ENCODE measurements at places on chromosomes 12 and 14.

DNA sequence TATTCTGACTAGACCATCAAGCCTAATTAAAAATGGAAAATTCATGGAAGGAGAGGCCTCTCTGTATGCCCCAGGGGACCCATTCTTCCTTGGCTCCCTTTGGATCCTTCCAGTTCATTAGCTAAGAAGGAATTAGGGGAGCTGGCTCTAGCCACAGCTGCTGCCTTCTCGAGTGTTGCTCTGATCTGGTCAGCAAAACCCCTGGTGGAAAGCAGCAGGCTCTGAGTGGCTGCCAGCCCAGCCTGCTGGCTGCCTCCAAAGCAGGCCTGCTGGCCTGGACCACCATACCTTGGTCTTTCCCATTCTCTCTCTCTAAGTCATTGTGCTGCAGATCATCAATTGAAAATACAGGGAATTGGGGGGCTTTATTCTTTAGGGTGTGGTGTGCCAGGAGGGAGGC is 29.0 kb upstream of the AKAP6 start:
- no peak for DNase-seq

GRCh38 chr12:14803830-14804160 is 325 bp downstream of the C12orf60 start:
- DNase-seq, result no peak

- no peak for DNase-seq
Observed at GRCh38 chr14:49310298-49310697, 275.9 kb downstream of the RPS29 start.

GRCh38 chr12:89243771-89244170 is 108.5 kb downstream of the DUSP6 start:
- DNase-seq, result no peak

- no peak for DNase-seq
Observed at GRCh38 chr12:121769831-121770301, 23.6 kb downstream of the RHOF start.

GRCh38 chr14:35403603-35404448 is 723 bp downstream of the NFKBIA start:
- peak; percentile 86 for DNase-seq

- DNase-seq, result peak; percentile 21
Observed at GRCh38 chr12:94795520-94795919, 145.2 kb upstream of the TMCC3 start.

DNA sequence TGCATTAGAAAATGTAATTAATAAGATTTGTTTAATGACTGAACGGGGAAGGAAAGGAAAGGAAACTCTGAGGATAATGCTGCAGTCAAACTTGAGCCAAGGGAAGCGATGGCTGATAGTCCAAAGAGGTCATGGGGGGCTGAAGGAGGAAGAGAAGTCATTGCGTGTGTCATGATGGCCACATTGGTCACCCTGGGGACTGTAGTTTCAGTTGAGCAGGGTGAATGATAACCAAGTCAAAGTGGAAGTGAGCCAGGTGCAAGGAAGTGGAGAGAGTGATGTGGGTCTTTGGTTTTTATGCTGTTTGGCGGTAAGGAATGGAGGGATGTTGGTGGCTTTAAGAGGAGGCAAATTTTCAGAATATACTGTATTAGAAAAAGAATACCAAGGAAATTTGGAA is 21.6 kb downstream of the C12orf75 start:
- no peak for DNase-seq

GRCh38 chr14:84927096-84927827 is 602.7 kb upstream of the FLRT2 start:
- DNase-seq, result no peak

- no peak for DNase-seq
Observed at GRCh38 chr14:88179716-88180115, 143.4 kb downstream of the KCNK10 start.

GRCh38 chr14:25053585-25053984 is 3.6 kb upstream of the STXBP6 start:
- no peak for DNase-seq

- peak; percentile 92 for DNase-seq
Observed at GRCh38 chr12:13205809-13206559, 9.5 kb downstream of the EMP1 start.

- no peak for DNase-seq
Observed at GRCh38 chr12:22598141-22598762, 26.7 kb upstream of the ETNK1 start.

GRCh38 chr12:268483-268840 is 5.8 kb upstream of the SLC6A13 start:
- no peak for DNase-seq

GRCh38 chr12:121796855-121797751 is 3.6 kb upstream of the RHOF start:
- DNase-seq, result peak; percentile 76

DNA sequence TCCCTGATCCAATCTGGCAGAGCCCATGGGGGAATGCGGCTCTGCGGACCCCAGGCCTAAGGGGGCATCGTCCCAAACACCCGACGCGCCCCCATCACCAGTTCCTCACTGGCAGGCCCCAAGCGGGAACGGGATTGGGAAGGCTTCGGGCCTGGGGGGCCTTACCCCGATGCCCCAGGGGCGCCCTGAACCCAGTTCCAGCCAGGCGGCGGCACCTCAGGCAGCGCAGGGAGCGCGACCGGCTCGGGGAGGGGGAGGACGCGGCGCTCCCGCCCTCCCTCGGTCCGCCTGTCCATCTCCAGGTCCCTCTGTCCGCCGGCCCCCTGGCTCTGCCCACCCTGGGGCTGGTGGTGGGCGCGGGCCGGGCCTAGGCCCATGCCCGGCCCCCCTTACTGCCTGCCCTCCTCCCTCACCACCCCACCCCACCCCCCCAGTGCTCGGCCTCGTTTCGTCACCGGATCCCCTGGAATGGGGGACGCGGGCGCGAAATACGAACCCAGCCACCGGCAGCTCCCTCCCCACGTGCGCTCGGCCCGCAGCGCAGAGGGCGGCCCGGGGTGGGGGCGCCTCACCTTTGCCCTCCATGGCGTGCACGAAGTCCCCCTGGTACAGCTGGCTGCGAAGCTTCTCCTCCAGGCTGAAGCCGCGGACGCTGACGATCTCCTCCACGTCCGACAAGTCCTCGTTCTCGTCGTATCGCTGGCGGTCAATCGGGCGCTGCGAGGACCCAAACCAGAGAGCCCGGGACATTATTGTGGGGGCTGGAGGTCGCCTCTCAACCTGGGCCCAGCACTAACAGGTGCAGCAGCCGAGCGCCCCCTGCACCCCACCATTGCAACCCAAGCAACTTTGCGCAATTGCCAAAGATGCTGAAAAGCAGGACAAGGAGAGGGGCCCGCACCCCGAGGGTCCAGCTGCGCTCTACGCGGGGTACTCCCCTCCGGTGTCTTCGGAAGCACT is 2.3 kb downstream of the KDM2B start:
- no peak for DNase-seq

- DNase-seq, result no peak
Observed at GRCh38 chr12:60194678-60195077, 598.8 kb downstream of the SLC16A7 start.

GRCh38 chr14:57066887-57067513 is 201.7 kb downstream of the EXOC5 start:
- DNase-seq, result no peak

GRCh38 chr12:104736307-104736706 is 221.8 kb downstream of the SLC41A2 start:
- peak; percentile 87 for DNase-seq

- no peak for DNase-seq
Observed at GRCh38 chr14:100072783-100073346, 7.6 kb downstream of the EVL start.

DNA sequence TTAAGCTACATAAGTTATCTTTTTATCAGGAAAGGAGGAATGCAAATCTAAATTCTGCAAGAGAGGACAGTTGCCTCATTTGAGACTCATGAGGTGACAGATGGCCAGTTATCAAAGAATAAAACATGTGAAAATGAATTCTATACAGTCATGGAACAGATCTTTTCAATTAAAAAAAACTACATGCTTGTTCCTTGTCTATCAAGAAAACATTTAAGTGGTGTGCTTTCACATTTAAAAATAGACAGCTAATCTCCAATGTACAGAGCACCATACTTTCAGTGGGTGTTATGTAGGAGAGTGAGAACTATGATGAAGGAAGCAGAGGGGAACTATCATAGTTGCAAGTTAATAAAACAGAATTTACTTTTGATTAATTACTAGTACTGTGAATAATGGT is 76.7 kb upstream of the TTC7B start:
- DNase-seq, result no peak

DNA sequence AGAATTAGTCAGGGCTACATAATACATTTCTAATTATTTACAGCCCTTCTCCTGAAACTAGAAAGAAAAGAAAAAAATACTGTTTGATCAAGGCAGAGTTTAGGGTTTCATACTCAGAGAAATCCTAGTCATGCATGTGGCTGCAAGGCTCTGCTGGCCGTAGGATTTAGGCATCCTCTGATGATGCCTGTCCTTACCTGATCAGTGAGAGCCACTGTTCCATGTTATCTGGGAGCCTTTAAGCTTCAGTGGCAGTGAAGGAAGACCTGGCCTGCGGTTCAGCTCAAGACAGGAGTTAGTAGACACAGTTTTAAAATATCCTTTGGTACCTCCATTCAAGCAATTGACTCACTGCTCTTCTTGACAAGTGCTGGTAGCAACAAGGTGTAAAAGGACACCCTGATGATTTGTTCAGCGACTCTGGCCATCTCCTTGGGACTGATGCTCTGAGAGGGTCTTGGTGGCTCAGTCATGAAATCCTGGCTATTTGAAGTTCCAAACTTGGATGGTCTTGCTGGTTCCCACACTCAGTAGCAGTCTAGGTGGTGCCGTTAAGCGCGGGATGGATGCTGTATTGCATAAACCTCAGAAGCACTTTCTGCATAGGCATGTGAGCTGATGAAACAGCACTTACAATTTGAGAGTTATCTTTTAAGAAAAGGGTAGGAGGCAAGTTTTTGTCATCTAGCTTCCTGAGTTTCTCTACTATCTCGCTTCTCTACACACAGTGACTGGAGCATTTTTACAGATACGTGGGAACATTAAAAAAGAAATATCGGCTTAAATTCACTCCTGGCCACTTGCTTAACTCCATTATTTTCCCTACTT is 162.0 kb downstream of the SAMD4A start:
- DNase-seq, result no peak

Data from amniotic stem cell (primary cell).